ENCODE measurements at places on chromosomes 12 and 14. TPM values are rescaled to one million over a fixed set of nuclear protein-coding genes. Genes with fewer than 3 reads are reported as not detected.

GRCh38 chr12:1493781-1494565 is 100.4 kb downstream of the FBXL14 start:
- no peak for DNase-seq

DNA sequence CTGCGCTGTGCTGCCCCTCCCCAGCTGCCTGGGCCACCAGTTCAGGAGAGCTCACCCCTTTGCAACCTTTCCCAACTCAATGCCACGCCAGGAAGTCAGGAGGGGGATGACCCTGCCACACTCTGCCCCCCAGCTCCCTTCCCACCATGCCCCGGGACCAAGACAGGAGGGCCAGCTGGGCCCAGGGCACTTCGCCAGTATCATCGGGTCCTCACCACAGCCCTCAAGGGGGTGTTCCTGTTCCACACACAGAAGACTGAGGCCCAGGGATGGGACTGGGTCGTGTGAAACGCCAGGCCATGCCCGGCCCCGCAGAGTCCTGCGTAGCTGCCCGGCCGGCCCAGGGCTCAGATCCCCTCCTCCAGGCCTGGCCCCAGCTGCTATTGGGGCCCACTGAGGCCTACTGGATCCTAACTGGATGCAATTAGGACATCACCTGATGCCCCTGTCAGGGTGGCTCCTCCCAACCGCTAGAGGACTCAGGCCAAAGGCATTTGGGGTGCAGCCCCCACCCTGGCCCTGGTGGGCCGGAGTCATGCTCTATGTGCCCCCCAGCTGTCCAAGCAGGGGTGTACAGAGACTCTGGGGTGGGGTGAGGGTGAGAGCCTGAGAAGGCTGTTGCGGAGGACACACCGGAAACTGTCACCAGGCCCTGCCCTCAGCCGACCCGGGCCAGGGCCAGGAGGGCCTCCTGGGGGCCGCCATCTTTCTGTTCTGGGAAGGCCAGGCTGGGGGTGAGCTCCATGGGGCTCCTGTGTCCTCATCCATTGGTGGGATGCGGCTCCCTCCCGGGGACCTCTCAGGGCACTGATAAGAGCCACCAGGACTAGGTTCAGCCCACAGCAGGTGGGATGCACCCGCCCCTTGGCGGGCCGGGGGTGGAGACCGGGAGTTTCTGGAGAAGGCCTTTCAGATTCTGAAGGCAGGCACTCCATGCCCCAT is 29.3 kb upstream of the ANKRD9 start:
- no peak for DNase-seq

- DNase-seq = no peak
Measured at GRCh38 chr14:99363616-99364290, 91.8 kb upstream of the BCL11B start.

DNA sequence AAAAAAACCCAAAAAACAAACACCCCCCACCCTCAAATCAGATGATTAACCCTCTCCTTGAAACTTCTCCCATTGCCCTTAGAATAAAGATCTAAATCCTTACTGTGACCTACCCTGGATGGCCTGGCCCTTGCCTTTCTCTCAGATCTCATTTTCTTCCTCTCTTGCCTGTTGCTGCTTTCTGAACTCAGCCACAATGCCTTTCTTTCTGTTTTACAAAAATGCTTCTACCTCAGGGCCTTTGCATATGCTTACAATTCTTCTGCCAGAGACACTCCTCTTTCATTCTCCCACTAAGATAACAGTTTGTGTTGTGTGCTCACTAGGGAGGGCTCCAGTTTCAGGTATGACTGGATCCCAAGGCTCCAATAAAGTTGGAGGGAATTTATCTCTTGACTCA is 108.3 kb downstream of the PTPN11 start:
- no peak for DNase-seq

The CD63 gene
- polyA plus RNA-seq = 822 TPM

All from mammary epithelial cell (primary cell).